ENCODE measurements at places on chromosomes 1 and 21.

GRCh38 chr1:167373398-167373797 lies 144.9 kb downstream of the CD247 start:
- no peak for DNase-seq

GRCh38 chr1:46802901-46803574 lies 4.2 kb downstream of the CYP4B1 start:
- DNase-seq: no peak

- DNase-seq: peak; percentile 35
Observed at GRCh38 chr1:228367798-228368791, 38.5 kb downstream of the TRIM11 start.

DNA sequence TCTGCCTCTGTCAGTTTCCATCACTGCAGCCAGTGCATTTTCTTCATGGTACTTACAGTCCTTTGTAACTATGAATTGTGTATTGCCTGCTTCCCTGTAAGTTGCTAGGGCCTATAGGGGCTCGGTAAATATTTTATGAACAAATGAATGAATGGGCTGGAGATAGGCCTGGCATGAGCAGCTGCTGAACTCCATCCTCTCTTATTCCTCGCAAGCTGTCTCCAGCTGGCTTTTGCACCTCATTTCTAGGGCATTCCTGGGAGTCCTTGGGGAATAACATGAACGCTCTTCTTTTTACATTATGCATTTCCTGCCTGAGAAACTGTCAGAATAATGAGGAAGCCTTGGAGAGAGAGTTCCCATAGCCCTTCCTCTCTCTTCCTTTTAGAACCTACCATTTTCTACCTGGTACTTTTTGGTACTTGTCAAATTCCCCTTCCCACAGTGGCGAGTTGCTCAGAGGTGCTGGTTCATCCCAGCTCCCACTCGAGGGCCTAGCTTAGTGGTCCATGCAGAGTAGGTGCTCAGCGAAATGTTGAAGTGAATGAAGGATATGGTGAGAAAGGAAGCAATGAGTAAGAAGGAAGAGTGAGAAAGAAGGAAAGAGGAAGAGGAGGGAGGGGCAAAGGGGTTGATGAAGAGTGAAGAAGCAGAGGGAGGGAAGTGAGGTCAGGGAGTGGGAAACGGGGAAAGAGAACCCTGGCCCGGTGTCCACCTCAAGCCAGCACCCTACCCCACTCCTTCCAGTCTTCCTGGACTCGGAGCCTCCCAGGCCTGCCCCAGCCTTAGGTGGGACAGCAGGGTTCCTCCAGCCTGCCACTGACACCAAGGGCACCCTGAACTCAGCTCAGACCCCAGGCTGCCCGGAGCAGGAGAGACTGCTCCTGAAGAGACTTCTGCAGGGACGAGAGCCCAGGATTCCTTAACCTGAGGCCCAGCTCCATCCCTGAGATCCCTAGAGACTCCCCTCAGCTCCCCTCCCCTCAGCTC lies 29.6 kb downstream of the KCNC4 start:
- no peak for DNase-seq

DNA sequence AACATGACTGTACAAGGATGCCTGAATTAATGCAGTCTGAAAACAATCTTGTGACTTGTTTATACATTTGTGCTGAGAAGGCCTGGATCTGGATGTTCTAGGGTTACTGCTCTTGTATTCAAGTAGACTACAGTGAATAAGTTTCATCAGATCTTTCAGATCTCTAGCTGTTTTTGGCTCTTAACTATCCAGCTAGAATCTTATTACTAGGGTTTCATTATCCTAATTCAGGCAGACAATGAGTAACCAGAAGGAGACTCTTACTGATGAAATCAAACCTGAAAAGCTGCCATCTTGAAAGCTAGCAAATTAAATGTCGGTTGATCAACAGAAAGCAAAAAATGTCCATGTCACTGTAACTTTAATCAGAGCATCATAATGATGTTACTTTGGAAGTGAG lies 112.5 kb upstream of the KCNK2 start:
- no peak for DNase-seq

GRCh38 chr1:228872080-228872479 lies 136.8 kb downstream of the RHOU start:
- no peak for DNase-seq

GRCh38 chr1:50658459-50659076 lies 235.3 kb upstream of the DMRTA2 start:
- DNase-seq: no peak

DNA sequence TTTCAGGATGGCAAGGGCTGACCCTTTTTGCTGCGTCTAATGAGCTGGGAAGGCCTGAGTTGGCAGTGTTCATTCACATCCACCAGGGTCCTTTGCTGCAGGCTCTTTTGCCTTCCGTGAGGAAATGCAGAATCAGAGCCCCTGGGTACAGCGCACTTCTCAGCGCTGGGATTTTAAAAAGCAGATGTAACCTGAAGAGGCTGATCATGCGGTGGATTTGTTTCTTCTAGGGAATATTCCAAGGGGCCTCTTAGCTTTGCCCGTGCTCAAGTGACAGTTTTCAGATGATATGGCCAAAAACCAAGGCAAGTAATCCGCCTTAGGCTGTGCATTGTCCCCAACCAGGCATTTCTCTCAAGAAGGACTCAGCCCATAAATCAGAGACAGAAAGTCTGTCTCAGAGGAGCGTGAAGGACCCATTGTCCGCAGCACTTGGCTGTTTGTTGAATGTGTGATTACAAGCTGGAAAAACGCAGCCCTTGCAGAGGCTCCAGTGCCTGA lies 237.6 kb downstream of the PTPRC start:
- DNase-seq: no peak

DNA sequence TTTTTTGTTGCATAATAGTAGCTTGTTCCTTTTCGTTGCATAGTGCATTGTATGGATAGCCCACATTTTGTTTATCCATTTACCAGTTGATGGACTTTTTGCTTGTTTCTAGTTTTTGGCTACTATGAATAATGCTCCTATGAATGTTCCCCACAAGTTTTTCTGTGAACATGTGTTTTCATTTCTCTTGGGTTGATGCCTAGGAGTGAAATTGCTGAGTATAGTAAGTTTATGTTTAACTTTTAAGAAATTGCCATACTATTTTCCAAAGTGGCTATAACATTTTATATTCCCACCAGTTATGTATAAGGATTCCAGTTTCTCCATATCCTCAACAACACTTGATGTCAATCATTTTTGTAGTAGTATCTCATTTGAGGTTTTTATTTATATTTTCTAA lies 84.8 kb upstream of the CACYBP start:
- DNase-seq: no peak

DNA sequence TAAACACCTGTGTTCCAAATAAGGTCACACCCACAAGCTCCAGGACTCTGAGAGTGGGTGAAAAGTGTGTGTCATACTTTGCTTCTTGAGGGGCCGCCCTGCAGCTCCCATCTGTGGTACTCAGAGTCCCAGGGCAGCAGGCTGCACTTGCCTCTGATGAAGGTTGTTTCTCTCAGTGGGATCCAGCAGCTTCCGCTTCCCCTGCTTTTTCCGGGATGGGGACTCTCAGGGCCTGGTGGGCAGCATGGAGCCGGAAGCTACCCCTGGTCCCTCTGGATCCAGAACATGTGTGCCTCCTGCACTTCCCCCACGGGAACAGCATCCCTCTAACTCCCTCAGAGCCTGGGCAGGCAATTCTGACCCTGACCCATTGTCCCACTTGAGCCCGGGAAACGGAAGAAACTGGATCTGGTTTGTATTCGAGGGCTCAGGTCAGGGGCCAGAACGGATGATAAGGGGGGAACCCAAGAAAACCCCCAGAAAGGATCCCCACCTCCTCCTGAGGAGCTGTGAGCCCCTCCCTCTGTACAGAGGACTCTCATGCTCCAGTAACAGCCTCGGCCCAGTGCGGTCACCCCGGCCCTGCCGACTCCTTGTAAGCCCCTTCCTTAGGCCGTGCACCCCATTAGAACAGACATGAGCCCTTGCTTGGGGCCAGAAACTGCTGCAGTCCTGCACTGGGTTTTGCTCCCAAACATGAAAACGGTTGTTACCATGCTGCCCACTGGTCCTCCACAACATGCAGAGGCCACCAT lies 189.5 kb upstream of the C1orf174 start:
- no peak for DNase-seq

GRCh38 chr21:25254491-25255174 lies 352.6 kb downstream of the MRPL39 start:
- DNase-seq: no peak

- DNase-seq: no peak
Observed at GRCh38 chr1:117751321-117751720, 145.5 kb downstream of the TENT5C start.
